Stimulated activated naive B cell treated with anti-CD40 and anti-IgM and Interleukin-4, amounts not matched to agents 10 μg/mL and 1 μg/mL and 100 μg/mL, for 72 hours (primary cell): ENCODE measurements at places on chromosomes 1 and 21.

- H3K4me1 ChIP-seq, result no peaks in the 10 kb centered on the region
- no peak for DNase-seq
- peaks cover 11% of the 10 kb centered on the region for H3K27me3 ChIP-seq
These were observed 60.8 kb downstream of the ZNF684 start for GRCh38 chr1:40592107-40592803.

- no peak overlapping the region for H3K27ac ChIP-seq
- H3K4me1 ChIP-seq, result peaks cover 6% of the 10 kb centered on the region
These were observed 45.6 kb upstream of the CSF1 start for GRCh38 chr1:109864930-109865612.

GRCh38 chr1:155976062-155976912, 2.1 kb downstream of the ARHGEF2 start:
- peak overlapping the region; percentile 100 for H3K27ac ChIP-seq
- H3K27me3 ChIP-seq, result no peaks in the 10 kb centered on the region
- H3K36me3 ChIP-seq, result peaks cover 68% of the 10 kb centered on the region
- peaks cover 82% of the 10 kb centered on the region for H3K4me1 ChIP-seq

GRCh38 chr1:220730486-220730885, 17.6 kb upstream of the MTARC2 start:
- H3K4me3 ChIP-seq, result no peak overlapping the region
- peaks cover 3% of the 10 kb centered on the region for H3K36me3 ChIP-seq
- H3K27me3 ChIP-seq, result peaks cover 20% of the 10 kb centered on the region
- DNase-seq, result no peak
- H3K4me1 ChIP-seq, result peaks cover 28% of the 10 kb centered on the region

DNA sequence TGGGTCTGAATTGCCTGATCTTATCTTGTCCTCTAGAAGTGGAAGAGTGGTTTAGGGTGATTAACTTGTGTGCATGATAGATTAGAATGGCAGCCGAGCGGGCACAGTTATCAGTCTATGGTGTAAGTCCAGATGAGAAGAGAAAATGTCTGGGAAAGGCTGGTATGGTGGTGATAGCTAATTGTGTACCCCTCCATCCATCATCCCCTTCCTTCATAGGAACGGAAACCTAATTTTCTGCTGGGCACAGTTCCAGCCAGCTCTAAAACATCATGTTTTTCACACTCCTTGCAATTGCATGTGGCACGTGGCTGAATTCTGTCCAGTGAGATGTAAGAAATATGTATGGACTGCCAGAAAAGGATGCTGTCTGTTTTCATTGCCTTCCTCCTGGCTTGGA, 40.9 kb upstream of the ZP4 start:
- DNase-seq, result no peak
- H3K4me1 ChIP-seq, result no peaks in the 10 kb centered on the region
- H3K27me3 ChIP-seq, result no peaks in the 10 kb centered on the region
- no peaks in the 10 kb centered on the region for H3K36me3 ChIP-seq
- H3K27ac ChIP-seq, result no peak overlapping the region

DNA sequence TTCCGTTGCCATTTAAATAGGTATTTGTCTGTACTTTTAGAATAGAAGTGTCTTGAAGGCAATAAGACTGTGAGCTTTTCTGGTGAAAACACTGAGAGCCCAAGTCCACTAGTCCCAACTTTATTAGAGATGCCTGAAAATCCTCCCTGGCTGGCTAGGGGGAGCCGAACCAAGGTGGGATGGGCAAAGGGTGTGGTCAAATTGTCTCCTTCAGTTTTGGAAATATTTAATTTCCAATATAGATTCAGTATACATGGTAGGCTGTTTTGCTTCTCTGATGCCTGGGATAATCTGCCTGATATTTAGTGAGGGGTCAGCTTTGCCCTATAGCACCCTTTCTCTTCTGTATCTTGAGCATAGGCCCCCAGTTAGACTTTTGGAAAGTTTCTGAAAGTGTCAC, 3.5 kb downstream of the ROR1 start:
- DNase-seq, result no peak
- no peak overlapping the region for H3K4me3 ChIP-seq
- no peaks in the 10 kb centered on the region for H3K36me3 ChIP-seq
- H3K27ac ChIP-seq, result no peak overlapping the region
- H3K4me1 ChIP-seq, result peaks cover 11% of the 10 kb centered on the region
- H3K27me3 ChIP-seq, result peaks cover 28% of the 10 kb centered on the region

DNA sequence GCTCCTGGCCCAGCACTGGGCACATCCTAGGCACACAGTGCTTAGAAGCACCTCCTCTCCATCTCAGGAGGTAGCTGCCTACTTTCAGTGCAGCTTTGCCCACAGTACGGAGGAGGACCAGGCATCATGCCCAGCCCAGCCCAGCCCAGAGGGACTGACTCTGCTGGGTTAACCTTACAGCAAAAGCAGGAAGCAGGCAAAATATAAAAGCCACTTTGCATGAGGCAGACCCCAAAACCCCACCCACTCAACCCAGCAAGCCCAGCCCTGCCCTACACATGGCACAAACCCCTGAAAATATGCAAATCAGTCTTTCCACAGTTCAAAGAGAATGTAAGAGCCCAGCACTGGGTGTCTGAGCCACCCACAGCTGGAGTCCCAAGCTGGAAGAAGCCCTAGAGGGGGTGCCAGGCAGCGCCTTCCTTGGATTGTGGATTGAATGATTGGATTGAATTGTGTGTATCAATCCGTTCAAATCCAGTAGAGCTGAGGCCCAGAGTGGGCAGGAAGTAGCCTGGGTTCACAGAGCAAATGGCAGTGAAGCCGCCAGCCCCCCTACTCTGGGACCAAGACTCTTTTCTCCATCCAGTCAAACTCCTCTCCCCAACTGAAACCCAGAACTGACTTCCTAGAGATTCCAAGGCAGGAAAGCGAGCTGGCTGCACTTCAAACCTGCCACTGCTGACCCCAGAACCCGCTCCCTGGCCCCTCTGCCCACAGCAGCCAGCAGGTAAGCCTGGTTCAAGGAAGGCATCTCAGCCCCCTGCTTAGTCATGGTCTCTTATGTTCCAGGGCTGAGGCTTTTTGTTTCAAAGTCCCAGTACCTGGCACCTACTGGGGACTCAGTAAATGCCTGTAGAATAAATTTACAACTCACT, 117.7 kb downstream of the LACTBL1 start:
- H3K4me3 ChIP-seq, result no peak overlapping the region
- H3K27ac ChIP-seq, result peak overlapping the region; percentile 44
- peaks cover 8% of the 10 kb centered on the region for H3K27me3 ChIP-seq

DNA sequence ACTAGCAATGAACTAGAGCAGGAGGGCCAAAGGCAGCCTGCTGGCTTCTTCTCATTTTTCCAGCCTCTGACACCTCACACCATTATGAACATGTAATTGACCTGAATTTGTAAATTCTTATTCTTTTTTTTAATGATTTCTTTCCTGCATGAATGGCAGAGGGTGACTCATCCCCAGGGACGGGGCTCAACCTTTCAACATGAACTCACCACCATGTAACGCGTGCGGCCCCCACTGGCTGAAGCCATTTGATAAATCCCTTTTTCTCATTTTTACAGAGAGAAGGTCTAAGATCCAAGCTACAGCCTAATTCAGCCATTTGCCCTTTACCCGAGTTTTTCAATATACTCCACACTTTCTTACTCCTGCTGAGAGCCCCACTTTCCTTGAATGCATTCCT, 9.3 kb upstream of the ETS2 start:
- H3K27ac ChIP-seq, result no peak overlapping the region
- no peak for DNase-seq
- peaks cover 51% of the 10 kb centered on the region for H3K27me3 ChIP-seq
